Stimulated activated CD4-positive, alpha-beta T cell treated with anti-CD3 and anti-CD28 coated beads, Interleukin-12 subunit alpha, Interleukin-12 subunit beta, amount 100 ng/mL, for 48 hours (primary cell): ENCODE measurements at places on chromosomes 6 and 20.

GRCh38 chr6:109527989-109528388 is 45.0 kb upstream of the ZBTB24 start:
- no peak for DNase-seq

- DNase-seq = no peak
Observed at GRCh38 chr6:114170958-114171387, 171.8 kb downstream of the HS3ST5 start.

- no peak for DNase-seq
Observed at GRCh38 chr6:150529646-150530045, 70.0 kb upstream of the PLEKHG1 start.

DNA sequence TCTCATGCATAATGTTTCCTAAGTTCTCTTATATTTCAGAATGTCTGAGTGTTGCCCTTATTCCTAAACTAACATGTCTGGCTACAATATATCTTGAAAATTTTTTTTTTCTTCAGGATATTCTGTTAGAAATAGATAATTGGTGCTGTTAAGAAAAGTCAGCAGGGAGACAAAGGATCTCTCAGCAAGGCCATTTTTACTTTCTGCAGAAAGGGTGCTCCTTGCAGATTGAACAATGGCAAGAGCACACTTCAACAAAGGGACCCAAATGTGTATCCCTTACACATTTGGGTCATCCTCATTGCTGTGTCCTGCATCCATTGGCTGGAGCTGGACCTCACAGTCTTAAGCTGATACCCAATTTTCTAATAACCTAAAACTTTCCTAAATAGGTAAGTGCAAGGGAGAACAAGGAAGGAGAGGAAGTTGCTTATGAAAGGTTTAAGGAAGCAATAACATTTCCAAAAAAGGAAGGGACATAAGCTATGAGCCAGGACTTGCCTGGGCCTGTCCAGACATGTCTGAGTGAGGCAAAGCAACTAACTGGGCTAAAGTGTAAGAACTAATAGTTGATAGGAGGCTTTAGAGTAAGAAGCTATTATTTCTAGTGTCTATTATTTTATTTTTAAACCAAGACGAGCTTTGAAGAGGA is 429.6 kb downstream of the BCKDHB start:
- no peak for DNase-seq

- DNase-seq = no peak
Observed at GRCh38 chr6:85389151-85389797, 60.6 kb upstream of the NT5E start.

DNA sequence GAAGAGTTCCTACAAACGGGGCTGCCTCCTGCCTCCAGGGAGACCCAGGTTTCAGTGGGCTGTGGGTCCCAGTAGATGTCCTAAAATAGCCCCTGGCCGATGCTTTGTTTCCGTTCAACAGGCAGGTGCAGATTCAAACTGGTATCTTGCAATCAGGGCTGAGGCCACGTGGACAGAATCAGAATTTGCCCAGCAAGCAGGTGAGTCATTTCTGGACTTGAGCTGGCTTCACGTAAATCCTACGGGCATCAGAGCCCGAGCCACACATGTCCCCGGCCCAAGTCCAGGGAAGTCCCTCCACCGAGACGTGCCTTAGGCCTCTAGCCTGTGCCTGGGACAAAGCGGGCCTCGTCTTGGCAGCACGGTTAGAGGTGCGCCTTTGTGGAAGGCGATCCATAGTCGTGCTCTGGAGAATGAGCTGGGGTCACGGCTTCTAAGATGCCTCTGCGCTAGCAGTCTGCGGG is 101.6 kb upstream of the FRMD1 start:
- DNase-seq = no peak

DNA sequence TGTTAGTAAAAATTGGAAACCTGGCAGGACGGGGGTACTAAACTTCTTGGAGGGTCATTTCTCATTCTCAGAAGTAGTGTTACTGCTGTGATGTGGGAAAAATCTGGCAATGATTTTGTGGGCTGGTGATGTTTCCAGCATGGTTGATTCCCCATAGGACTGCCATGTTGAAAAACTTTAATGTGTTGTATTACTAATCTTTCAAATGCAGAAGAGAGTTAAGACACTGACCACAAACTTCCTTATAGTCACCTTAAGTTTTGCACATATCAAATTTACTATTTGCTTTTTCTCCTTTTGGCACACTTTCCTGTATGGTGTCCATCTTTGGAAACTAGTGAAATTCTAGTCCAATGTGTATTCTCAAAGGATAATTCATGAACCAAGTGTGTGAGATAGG is 236.2 kb upstream of the TAB2 start:
- no peak for DNase-seq

DNA sequence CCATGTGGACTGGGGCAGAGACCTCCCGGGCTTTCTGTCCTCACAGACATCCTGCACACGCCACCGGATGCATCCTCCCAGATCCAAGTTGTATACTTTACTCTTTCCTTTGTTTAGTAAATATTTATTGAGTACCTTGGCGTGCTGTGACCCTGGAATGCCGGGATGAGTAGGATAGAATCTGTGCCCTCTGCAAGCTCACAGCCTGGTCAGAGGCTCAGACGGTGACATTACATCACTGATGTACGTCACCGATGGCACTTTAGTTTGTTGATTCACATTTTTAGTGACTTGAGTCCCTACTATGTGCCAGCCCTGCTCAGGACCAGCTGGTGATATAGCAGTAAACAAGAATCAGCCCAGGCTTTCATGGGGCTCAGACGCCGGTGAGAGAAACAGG is 32.9 kb downstream of the SIRPA start:
- DNase-seq = no peak

GRCh38 chr6:52538252-52538900 is 38.5 kb downstream of the TRAM2 start:
- no peak for DNase-seq

DNA sequence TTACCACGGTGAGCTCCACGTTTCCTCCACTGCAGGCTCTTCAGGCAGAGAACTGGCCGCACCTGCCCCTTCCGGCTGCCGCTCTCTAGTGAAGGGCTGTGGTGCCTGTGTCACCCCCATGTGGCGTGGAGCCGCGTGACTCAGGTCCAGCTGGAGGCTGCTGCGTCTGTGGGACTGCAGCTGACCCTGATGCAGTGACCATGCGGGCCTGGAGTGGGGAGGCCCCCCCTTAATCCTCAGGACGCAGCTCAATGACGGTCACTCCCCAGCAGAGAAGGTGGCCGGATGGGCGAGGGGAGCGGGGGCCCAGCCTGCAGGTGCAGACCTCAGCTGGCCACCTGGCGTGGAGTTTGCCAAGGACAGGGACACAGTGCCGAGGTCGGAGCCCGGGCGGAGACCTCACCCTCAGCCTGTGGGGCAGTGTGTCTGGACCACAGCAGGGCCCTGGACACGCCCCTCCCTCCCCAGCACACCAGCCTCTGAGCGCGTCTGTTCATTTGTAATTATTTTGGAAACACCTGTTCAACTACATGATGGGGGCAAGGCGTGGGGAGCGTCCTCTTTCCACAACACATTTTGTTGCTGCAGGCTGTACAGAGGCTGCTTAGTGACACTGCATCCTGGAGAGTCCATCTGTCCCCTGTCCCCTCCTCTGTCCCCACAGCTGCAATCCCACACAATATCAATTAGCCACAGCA is 10.7 kb downstream of the BHLHE23 start:
- no peak for DNase-seq

DNA sequence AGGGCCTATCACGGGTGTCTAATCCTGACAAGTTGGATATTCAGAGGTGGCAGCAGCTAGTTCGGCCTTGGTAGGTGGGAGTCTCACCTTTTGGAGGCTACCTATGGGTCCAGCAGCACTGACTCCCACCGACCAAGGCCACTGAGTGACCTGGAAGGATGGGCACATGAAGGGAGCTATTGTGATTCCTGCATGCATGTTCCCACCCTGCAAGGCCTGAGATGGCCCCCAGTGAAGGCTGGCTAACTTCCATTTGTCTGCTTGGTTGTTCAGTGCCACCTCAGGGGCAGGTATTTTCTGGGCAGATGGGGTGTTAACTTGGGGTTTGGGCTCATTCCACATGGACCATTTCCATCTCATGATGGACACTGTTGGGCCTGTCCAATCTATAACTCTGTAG is 18.4 kb upstream of the MICA start:
- no peak for DNase-seq

DNA sequence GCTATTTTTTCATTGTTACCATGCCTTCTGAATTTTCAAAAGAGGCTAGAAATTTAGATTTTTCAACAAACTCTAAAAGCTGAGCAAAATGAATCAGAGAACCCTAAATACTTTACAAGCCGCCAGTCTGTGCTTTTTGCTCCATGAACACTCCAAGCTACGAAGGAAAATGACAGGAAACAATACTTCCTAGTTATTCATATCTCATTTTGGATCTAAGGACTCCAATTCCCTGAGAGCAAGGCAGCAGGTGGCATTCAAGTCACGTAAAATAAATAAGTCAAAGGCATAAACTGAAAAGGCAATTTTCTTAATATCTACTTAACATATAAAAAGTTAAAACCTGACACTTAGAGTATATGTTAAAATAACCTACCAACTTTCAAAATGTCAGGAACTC is 50.6 kb downstream of the PDSS2 start:
- no peak for DNase-seq

- DNase-seq = no peak
Observed at GRCh38 chr6:21908161-21908848, 314.8 kb downstream of the SOX4 start.

GRCh38 chr6:17962436-17963031 is 24.9 kb downstream of the KIF13A start:
- no peak for DNase-seq

- no peak for DNase-seq
Observed at GRCh38 chr6:95998133-95998532, 17.6 kb upstream of the FUT9 start.

DNA sequence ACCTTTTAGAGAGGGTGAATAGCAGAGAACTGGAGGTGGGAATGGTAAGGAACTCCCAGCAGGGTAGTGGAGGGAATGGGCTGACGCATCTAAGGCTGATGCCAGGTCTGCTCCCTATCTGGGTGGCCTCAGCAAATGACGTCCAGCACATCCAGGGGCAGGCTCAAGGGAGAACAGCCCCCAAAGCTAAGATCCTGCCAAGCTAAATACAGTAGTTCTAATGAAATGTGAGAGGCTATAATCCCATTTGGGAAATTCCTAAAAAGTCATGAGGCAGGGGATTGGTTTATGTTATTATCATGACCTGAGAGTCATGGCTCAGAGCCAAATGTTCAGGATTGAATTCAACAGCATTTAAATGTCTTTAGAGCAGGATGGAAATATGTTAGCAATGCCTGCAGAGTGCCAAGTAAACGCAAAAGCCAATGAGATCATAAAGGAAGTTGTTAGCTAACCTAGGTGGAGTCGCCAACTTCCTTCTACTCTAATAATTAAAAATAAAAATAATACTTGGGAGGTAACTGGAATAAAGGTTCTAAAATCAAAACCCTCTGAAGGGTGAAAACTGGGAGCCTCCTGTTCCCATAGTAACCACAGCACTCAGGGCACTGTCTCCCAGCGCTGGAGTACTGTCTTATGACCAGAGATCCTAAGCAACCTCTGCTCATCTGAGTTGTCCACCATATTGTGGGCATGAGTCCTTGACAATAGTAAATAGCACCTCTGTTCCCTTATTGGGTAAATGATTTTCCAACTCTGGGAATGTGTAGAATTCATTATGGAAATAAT is 34.8 kb downstream of the IYD start:
- no peak for DNase-seq

DNA sequence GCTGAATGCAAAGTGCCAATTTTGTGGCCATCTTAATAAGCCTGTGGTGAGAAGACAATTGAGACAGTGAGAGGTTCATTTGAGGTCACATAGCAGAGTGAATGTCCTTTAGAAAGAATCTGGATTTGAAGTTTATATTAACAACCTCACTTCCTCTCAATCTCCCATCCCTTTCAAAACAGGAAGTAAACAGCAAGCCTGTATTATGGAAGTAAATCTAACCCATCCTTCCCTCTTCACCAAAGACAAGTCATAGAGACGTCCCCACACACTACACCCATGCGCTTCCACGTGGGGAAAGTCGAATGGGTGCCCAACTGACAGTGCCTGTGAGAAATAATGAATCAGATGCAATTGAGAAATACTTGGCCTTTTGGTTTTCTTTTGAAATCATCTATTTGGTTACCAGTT is 28.8 kb upstream of the CCND3 start:
- DNase-seq = peak; percentile 61

DNA sequence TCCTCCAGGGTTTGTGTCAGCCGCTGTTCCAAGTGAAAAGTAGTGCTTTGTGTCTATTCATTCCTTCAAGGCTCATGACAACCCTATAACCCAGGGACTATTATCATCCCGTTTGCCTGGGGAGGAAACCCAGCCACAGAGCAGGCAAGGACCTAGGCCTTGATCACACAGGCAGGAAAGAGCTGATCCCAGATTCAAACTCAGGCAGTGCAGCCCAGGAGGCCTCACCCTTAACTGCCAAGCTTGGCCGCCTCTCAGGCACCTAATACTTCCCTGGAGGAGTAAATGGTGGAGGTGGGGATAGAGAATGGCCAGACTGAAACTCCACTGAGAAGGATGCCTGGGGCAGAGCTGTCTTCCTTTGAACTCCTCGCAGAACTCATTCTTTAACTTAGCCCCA is 215.1 kb upstream of the QKI start:
- DNase-seq = no peak

DNA sequence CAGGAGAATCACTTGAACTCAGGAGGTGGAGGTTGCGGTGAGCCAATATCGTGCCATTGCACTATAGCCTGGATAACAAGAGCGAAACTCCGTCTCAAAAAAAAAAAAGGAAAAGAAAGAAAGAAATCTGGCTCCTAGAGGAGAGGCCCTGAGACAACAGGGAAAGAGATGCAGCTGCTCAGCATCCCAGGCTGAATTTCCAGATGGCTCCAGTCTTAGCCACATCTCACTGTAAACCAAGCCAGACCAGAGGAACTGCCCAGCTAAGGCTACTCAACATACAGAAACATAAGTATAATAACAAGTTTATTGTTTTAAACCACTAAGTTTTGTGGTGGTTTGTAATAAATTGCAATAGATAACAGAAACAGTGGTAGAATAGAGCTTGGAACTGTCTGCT is 38.5 kb upstream of the TASP1 start:
- DNase-seq = no peak

- no peak for DNase-seq
Observed at GRCh38 chr20:35223941-35224340, 2.5 kb upstream of the MMP24 start.

- peak; percentile 27 for DNase-seq
Observed at GRCh38 chr6:101396548-101397173, 3.2 kb downstream of the GRIK2 start.

DNA sequence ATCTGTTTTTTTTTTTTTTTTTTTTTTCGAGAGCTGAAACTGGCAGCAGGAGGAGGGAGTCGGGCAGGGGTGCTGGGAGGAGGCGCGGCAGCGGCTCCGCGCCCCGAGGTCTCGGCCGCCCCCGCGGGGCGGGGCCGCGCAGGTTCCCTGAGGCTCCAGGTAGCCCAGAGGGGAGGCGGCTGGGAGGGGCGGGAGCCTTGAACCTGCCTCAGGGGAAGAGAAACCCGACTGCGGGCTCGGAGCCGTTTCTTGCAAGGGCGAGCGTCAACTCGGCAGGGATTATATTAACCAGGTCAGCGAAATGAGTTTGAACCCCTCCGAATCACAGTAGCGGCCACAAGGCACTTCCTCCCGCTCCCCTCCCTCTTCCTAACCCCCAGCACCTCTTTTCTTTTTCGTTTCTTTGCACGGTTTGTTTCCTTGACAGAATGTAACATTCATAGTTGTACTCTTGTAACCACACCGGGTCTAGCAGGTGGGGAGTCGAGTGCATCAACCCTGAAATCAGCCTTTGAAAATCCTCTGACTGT is 2.0 kb downstream of the MYB start:
- DNase-seq = peak; percentile 64
